Stimulated activated CD4-positive, alpha-beta T cell treated with anti-CD3 and anti-CD28 coated beads, Interleukin-15, amount 100 ng/mL, for 1 hour (primary cell): ENCODE measurements at places on chromosomes 5 and 9.

DNA sequence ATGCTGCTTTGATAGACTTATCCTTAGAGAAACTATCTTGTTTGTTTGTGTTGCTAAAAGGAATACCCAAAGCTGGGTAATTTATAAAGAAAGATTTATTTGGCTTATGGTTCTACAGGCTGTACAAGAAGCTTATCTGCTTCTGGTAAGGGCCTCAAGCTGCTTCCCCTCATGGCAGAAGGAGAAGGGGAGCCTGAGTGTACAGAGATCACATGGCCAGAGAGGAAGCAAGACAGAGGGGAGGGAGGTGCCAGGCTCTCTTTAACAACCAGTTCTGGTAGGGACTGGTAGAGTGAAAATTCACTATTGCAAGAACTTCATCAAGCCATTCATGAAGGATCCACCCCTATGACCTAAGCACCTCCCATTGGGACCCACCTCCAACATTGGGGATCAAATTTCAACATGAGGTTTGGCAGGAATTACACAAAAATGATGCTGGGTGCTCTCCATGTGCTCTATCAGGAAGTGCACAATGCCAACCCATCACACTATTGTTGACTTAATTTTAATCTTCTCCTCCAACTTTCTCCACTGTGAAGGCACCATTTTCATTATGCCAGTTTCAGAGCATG, 115.1 kb upstream of the SHB start:
- DNase-seq: no peak

DNA sequence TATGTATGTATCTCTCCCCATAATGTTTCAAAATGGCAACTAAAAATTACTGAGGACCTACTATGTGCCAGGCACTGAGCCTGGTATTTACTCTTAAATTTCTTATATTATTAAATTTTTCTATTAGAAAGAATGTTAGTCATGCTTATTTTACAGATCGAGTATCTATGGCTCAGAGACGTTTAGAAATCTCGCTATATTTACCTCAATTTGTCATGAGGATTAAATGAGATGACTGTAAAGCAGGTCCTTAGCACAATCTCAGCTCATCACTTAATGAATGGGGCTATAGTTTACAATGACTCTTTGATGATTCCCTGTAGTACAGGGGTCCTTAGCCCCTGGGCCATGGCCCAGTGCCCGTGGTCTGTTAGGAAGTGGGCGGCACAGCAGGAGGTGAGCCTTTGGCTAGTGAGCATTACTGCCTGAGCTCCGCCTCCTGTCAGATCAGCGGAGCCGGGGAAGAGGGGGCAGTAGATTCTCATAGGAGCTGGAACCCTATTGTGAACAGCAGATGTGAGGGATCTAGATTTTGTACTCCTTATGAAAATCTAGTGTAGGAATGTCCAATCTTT, 15.5 kb downstream of the ENC1 start:
- no peak for DNase-seq

- no peak for DNase-seq
Observed at GRCh38 chr5:153704110-153704509, 213.6 kb downstream of the GRIA1 start.

DNA sequence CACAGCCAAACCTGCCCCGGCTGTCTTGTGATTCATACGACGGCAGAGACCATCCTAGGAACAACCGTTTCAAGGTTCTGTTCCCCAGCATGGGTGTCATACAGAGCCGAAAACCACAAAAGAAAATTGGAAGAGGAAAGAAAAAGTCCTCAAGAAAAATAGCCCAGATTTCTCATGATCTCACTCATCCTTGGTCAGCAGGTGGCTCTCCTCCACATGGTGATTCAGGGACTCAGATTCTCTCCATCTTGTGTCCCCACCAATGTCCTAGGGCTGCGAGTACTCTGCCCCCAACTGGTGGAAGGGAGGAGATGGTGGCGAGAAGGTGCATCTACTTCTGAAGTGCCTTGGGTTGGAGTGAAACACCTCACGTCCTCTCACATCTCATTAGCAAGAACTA, 25.6 kb downstream of the PDZD2 start:
- DNase-seq: no peak

DNA sequence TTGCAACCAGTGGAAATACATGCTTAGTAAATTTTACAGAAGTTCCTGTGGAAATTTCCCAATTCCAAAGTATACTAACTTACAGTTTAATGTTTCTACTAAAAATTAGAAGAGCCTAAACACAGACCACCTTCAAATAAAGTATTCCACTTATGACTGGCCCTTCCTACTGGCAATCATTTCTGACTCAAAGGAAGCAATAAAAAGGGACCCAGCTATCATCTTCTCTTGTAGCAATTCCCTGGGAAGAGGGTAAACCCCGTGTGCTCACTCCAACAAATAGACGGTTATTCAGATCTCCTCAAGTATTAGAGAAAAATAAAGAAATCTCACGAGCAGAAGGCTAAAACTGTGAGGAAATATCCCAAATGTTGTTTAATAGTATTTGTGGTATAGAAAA, 43.3 kb downstream of the GOLPH3 start:
- no peak for DNase-seq

- DNase-seq: peak; percentile 20
Observed at GRCh38 chr5:134003064-134003816, 1.5 kb downstream of the VDAC1 start.

- no peak for DNase-seq
Observed at GRCh38 chr5:35876454-35876853, 19.8 kb downstream of the IL7R start.

DNA sequence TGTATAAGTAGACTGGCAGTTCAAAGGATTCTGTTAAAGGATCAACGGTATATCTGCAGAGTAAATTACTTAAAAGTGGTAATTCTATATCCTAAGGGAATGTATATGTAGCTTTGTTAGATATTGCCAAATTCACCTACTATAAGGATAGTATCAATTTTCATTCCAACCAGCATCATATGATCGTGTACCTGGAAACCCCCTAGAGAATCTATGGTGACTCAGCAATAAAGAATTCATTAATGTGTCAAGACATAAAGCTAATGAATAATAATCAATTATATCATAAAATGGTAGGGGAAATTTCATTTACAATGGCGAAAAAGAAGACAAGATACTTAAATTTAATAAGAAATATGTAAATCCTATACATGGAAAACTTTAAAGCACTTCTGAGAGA, 234.1 kb upstream of the ACTBL2 start:
- DNase-seq: no peak

DNA sequence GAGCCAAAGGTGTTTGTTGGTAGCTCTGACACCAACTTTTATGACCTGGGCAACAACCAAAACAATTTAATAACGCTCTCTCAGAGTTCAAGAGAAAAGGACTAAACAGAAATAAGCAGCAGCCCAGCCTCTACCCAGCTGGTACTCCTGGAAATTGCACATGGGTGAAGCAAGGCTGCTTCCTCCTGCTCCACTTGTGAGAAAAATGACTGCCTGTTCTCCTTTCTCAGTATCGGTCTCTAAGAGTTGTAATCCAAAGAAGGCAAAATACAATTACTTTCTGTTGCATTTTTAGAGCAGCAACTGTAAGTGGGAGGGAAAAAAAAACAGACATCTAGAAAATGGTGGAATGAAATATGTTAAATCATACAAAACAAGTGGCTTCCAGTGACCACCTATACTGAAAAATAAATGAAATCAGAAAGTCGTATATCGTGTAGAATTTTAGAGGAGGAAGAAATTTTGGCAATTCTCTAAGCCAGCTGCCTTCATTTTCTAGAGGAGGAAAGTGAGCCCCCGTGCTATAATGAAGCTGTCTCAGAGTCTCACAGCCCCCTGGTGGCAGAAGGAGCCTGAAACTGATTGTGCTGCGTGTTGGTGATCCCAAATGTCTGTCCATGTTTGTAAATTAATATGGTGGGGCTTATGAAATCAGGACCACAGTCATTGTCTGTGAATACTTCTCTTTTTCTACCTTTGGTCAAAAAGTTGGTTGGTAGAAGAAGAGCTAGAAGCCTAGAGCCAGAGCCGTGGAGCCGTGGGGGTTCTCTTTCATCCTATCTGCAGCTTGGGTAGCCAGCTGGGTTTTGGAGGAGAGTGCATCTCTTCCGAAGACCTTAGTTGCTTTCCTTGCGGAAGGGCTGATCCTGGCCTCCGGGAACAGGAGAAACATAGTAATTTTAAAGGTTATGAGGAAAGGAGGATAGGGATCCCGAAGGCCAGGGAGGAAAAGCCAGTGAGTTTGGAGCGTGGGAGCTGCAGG, 139.9 kb downstream of the PIP5K1B start:
- DNase-seq: no peak

GRCh38 chr9:117827456-117827855, 123.3 kb downstream of the TLR4 start:
- no peak for DNase-seq

GRCh38 chr5:88230546-88231066, 38.0 kb downstream of the TMEM161B start:
- no peak for DNase-seq

DNA sequence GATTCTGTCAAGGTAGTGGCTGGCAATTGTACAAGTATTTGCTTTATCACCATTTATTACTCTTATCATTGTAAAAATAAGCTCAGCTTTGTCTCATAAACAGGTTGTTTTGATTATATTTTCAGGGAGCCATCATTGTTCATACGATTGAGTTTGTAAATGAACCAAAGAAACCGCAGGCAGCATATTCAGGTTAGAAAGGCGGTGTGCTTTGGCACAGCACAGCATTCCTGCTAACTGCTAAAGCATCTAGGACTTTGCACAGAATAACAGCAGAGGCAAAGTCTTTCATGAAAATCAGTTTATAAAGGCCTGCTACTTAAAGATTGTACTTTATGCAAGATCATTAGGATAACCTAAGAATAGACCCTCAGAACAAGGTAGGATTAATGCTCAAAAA, 281.5 kb upstream of the SLC24A2 start:
- DNase-seq: no peak

- no peak for DNase-seq
Observed at GRCh38 chr9:108933231-108933717, 650 bp downstream of the ELP1 start.
